Activated CD4-positive, alpha-beta T cell treated with anti-CD3 and anti-CD28 coated beads, Interleukin-2, amount 10 ng/mL, durations not matched to agents 7 days and 5 days (primary cell): ENCODE measurements at places on chromosomes 16 and 17.
A peak's percentile ranks its signal among the peaks of the same experiment; 100 is the strongest.

DNA sequence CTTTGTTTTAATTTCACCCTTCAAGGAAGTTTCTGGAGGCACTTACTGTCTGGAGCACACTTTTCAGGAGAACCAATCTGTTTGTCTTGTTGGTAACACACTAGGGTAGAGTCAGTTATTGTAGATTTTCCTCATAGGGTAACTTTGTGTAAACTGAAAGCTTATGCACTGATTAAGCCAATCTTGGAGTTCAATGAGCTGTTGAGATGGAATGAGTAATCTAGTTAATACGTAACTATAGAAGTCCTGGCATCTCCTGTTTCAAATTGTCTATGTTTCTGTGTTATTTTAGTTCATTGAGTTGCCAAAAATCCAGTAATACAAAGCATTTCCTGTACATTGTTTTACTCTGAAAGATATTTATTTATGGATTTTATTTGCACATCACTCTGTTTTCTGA lies 111.6 kb upstream of the HAS3 start:
- DNase-seq, result no peak

DNA sequence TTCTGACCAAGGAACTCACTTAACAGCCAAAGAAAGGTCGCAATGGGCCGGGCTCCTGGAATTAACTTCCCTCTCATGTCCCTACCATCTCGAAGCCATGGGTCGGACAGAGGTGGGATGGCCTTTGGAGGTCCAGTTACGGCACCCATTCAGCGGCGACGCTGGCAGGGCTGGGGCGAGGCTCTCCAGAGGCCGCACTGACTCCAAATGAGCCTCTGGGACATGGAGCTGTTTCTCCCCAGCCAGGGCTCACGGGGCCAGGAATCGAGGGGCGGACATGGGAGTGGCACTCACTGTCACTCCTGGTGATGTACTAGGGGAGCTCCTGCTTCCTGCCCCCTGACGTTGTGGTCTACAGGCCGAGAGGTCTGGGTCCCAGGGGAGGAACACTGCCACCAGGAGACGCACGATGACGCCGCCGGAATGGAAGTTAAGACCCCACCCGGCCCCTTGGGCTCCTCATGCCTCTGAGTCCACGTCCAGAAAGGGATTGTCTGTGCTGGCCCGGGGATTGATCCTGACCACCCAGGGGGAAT lies 60.7 kb upstream of the METRNL start:
- no peak for DNase-seq

DNA sequence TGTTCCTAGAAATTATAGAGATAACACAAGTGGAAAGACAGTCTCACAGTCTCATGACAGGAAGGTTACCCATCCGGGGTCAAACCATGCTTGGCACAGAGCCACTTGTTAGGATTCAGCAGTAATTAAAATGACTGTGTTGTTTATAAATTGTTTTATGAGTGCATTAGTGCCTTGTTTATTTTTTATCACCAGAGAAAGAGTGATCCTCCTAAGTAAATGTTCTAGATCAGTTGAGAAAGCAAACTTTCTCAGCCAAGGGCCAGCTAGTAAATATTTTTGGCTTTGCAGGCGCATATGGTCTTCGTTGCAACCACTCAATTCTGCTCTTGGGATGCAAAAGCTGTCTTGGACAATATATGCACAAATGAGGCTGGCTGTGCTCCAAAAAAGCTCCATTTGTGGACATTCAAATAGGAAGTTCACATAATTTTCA lies 253.9 kb upstream of the CACNG5 start:
- DNase-seq, result no peak

GRCh38 chr16:49527611-49528010 lies 154.0 kb downstream of the C16orf78 start:
- DNase-seq, result no peak

DNA sequence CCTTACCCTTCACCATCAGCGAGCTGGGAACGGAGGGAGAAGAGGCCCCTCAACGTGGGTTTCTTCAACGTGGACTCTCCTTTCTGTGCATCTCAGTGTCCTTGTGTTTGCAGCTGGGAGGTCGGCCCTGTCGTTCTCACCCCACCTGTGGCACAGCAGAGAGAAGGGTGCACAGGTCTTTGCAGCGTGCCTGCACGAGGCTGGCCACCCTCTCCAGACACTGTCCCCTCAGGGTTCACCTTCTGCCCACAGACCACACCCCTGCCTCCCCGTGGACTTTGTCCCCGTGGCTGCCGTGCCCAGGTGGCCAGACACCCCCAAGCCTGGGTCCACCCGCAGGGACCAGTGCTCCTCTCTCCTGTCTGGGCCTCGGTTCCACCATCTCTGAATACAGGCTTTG lies 7.3 kb upstream of the WDR45B start:
- DNase-seq, result no peak

GRCh38 chr17:36731811-36732210 lies 130.4 kb downstream of the MRM1 start:
- no peak for DNase-seq

GRCh38 chr17:76197911-76198310 lies 42.4 kb downstream of the RNF157 start:
- no peak for DNase-seq

- peak; percentile 60 for DNase-seq
These were observed 25.3 kb downstream of the CMIP start for GRCh38 chr16:81469710-81470535.

GRCh38 chr17:56468840-56469239 lies 124.7 kb upstream of the NOG start:
- DNase-seq, result no peak

GRCh38 chr17:28041844-28042656 lies 427 bp upstream of the NLK start:
- no peak for DNase-seq

DNA sequence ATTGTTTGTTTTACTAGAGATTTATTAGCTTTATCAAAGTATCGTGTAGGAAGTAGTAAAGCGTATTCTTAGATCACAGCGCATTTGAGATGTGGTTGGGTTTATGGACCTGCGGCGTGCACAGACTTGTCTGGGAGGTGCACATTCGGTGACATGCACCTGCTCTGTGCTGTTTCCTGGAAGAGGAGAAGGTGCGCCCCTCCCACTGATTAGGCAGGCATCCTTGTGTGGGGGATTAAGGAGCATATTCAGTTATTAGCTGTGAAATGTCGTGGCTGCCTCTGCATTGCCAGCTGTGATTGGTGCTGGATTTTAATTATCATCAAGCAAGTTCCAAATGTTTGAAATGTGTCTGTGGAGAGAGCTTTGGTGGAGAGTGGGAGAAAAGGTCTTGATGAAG lies 903.8 kb upstream of the RBFOX1 start:
- no peak for DNase-seq

- DNase-seq, result no peak
These were observed 38.9 kb downstream of the SHCBP1 start for GRCh38 chr16:46582313-46582712.

- DNase-seq, result no peak
These were observed 2.8 kb upstream of the NTN3 start for GRCh38 chr16:2468233-2468724.

GRCh38 chr16:28140788-28141618 lies 70.8 kb downstream of the XPO6 start:
- DNase-seq, result peak; percentile 87

- no peak for DNase-seq
These were observed 24.0 kb downstream of the IGF2BP1 start for GRCh38 chr17:49021095-49021767.

- no peak for DNase-seq
These were observed 141.3 kb downstream of the ABCC12 start for GRCh38 chr16:48014349-48015135.

- no peak for DNase-seq
These were observed 10.4 kb downstream of the SLC6A4 start for GRCh38 chr17:30225112-30225511.

GRCh38 chr16:75494184-75494583 lies 1.1 kb downstream of the CHST6 start:
- no peak for DNase-seq

- no peak for DNase-seq
These were observed 1.2 kb upstream of the ATP2A1 start for GRCh38 chr16:28876973-28877654.
